ENCODE measurements at places on chromosomes 7 and 10.

DNA sequence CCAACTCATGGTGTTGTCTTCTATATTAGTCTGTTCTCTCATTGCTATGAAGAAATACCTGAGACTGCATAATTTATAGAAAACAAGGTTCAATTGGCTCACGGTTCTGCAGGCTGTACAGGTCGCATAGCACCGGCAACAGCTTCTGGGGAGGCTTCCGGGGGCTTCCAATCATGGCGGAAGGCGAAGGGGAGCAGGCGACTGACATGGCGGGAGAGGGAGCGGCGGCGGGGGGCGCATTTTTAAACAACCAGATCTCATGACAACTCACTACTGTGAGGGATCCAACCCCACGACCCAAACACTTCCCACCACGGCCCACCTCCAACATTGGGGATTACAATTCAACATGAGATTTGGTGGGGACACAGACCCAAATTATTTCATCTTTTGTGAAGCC lies 28.7 kb upstream of the GDI2 start:
- no peak for DNase-seq

DNA sequence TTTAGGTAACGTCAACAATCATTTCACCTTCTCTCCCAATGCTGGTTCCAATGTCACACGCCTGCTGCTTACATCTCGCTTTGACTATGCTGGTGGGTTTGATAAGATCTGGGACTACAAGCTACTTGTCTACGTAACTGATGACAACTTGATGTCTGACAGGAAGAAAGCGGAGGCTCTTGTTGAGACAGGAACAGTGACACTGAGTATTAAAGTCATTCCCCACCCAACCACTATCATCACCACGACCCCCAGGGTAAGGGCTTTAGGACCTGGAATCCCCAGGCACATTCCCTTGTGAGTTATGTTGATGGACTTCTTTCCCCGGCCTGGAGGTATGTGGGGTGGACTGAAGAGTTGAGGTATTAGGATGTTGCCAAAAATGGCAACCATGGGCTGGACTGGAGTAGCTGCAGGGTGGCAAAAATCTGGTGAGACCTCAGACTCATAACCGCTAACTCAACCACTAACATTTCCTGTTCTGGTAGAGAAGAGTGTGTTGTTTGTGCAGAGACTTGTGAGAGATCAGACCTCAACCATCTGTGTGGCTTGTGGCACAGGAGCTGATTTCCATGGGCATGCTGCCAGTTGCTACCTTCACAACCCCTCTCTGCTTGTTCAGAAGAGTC lies 59.2 kb downstream of the CDHR3 start:
- peak; percentile 34 for DNase-seq

DNA sequence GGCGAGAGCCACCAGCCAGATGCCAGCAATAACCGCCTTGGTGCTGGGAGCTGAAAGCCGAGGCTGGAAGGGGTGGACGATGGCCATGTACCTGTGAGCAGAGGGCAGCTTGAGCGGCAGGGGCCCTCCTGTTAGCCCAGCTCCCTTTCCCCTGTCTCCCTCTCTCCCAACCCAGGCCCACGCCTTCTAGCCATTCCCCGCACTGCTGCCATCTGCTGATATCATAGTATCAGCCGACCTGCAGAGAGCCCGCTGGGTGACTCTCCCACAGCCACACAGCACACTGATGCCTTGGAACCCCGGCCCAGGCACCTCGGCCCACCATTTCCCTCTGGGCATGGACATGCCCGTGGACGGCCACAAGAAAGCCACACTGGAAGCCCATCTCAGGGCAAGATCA lies 1.7 kb downstream of the TACR2 start:
- DNase-seq: no peak

DNA sequence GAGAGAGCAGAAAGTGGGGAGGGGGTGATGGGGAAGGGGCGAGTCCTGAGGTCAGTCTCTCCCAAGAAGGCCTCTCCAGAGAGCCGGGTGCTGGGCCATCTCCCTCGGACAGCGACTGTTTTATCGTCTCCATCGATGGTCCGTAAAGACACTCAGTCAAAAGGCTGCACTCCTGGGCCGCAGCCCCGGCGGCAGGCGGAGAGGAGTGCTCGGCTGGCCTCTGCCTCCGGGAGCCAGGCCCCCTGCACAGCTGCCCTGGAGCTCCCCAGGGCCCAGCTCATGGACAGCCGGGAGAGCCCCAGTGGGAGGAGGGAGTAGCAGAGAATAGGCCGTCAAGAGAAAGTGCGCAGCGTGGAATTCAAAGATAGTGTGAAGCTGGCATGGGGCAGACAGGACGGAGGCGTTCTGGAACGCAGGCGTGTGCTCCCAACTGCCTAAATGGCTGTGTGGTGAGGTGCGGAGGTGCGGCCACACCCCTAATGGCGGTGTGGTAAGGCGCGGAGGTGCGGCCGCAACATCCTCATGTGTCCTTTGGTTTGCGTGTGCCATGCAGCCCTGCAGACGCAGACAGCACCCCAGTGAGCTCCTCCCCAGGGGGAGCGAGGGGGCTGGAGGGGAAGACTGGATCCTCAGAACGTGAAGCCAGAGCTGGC lies 477.5 kb upstream of the FOXK1 start:
- no peak for DNase-seq

DNA sequence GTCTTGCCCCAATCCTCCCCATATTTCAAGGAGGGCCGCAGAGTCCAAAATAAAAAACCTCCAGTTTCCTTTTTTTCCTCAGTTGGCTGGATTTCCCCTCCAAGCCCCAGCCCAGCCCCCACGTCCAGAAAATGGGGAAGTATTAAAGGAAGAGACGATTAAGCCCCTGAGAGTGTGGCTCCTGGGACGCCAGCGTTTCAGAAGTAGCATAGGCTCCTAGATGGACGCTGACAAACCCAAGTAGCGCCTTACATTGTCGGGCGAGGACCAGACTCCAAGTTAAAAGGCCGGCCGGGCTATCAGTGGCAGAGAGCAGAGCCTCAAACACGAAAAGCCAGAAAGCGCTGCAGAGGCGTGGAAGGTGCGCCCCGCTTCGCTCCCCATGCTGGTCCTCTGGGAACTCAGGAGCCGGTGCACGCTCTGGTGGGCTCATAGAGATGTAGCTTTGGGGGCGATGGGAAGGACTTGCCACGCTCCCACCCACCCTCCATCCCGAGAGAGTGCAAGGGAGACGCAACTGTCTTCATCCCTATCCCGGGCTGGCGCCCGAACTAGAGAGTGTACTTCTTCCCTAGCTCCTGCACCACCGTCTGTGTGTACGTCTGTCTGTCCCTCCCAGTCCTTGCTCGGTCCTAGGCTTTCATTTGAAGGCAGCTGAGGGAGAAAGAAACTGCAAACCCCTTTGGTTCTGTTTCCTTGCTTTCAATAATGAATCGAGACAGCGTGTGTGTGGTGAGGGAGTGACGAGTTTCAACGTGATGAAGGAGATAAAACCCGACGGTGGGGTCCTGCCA lies 6.3 kb upstream of the EMX2 start:
- DNase-seq: no peak

DNA sequence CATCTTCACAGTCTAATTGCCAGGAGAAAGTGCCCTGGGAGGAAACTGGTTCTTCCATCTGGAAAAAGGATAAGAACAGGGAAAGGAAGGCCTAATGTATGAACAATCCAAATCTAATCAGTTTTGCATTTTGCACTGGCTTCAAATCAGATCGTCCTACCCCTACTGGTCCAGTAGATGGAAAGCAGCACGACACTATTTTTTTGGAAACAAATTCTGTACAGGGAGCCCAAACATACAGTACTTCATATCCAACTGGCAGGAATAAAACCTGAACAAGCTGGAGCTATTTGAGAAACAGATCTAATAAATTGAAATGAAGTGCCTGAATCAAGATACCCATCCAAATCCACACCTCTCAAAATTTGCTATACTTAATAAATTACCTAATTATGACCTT lies 36.5 kb downstream of the ETV1 start:
- no peak for DNase-seq

- no peak for DNase-seq
Observed at GRCh38 chr7:17380736-17381662, 82.5 kb downstream of the AHR start.

GRCh38 chr10:92538231-92538958 lies 35.5 kb downstream of the IDE start:
- no peak for DNase-seq

- DNase-seq: no peak
Observed at GRCh38 chr7:23260371-23260770, 13.8 kb downstream of the GPNMB start.

DNA sequence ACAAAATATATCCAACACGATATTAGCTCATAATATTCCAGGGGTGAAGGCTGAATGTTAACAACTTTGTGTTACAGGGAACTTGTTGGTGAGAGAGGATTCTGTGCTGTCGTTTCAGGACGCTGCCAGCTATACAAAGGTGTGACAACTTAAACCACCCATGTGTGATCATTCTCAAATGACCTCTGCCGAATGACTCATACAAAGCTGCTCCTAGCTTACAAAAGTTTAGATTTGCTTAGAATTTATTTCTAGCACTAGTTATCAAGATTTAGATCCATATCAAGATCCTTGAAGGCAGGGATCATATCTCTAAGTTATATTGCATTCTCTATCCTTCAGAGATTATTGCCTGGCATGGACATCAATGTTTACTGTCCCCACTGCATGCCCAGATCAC lies 65.3 kb downstream of the COBL start:
- no peak for DNase-seq

- DNase-seq: no peak
Observed at GRCh38 chr7:67547183-67547907, 550.7 kb downstream of the TYW1 start.

DNA sequence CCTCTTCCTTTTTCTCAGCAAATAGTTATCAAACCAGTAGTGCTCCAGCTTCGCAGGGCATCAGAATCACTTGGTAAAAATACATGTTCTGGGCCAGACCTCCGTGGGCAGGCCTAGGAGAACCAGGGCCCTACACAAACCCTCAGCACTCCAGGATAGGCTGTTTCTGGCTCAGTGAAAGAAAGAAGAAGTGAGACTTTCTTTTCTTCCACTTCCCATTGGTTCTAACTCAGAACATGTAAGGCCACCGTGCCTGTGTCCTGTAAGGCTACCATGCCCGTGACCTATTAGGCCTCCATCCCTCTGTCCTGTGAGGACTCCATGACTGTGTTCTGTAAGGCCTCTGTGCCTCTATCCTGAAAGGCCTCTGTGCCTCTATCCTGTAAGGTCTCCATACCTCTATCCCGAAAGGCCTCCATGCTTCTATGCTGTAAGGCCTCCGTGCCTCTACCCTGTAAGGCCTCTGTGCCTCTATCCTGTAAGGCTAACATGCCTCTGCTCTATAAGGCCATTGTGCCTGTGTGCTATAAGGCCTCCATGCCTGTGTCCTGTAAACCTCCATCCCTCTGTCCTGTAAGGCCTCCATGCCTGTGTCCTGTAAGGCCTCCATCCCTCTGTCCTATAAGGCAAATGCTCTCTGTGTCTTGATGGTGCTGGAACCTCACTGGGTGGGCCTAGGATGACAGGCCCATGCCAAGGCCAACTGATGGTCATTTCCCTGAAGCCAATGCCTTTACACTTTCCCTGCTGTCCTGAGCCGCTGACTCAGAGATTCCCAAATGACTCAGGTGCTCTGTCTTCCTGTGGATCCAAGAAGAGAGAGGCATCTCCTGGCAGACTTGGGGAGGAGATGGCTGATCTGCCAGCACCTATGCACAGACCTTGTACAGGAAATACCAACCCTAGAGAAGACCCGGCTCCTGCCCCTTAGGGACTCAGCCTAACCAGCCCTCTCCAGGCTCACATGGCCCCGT lies 96.6 kb upstream of the CACUL1 start:
- no peak for DNase-seq

GRCh38 chr10:112221545-112221944 lies 38.0 kb upstream of the GPAM start:
- DNase-seq: no peak

- DNase-seq: no peak
Observed at GRCh38 chr7:155509725-155510551, 36.4 kb downstream of the CNPY1 start.

- no peak for DNase-seq
Observed at GRCh38 chr10:22648547-22648961, 65.8 kb downstream of the PIP4K2A start.

DNA sequence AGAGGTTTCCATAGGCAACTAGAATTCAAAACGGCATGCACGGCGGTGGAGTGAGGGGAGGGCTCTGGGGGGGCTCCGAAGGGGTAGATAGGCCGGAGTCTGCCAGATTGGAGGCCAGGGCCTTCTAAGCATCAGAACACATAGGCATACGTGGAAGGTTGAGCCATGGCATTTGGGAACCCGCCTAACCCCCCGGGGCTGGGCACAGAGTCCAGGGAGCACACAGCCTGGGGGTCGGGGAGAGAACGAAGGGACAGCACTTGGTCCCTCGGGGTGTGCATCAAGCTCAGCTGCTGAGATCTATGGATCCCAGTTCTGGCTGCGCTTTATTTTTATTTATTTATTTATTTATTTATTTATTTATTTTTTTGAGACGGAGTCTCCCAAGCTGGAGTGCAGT lies 89.4 kb upstream of the TNS3 start:
- DNase-seq: peak; percentile 25

GRCh38 chr10:113879691-113880090 lies 25.2 kb downstream of the NHLRC2 start:
- DNase-seq: peak; percentile 18

DNA sequence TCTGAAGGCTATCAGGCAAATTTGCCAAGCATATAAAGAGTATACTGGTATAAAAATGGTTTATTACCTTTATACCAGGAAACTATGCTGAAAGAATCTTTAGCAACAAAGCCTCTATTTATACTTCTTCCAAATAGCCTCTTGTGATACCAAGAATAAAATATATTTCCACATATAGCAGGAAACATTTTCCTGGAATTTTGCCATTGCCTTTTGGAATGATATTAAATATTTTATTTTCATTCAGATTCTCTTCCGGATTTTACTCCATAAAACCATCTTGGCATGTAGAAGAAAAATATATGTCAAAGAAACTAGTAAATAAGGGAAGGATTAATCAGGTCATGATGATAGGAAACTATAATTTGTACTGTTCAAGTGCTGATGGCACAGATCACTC lies 17.7 kb downstream of the SOSTDC1 start:
- DNase-seq: no peak
